ENCODE measurements at places on chromosomes 7 and 10.

DNA sequence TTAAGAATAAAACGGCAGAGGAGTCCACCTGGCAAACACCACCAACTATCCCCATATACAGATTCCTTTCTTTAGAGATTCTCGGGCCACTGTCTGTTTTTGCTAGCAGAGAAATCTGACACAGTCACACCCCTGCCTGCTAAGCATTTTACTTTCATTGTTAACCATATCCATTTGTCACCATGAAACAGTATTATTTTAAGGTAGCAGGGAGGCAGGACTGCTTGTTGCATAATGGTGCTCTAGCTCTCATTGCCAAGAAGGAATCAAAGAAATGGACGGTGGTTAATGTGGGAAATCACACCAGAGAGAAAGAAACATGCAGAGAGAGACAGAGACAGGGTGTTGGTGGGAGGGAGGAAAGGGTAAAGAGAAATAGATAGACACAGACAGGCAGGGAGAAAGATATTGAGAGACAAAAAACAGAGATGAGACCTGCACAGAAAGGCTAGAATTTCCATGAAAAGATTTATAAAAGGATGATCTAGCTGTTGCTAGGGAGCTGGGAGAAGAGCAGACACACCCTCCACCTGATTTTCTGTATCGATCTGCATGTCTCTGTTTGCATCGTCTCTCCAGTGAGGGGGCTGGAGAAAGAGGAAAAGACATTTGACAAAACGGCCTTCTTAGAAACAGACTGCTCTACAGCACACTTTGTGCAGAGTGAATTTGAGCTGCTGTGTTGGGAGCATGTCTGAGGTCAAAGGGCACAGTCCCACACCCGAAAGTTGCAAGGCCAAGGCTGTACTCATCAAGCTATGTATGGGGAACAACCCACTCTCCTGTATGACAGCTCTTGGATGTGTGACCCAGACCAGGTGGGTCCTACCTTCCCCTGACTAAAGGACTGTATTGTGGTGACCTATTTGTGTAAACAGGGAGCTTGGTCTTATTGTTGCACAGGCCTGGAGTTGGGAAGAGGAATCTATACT is 303.1 kb downstream of the FZD1 start:
- DNase-seq: no peak

GRCh38 chr10:61964059-61964709 is 62.7 kb downstream of the ARID5B start:
- no peak for DNase-seq

- no peak for DNase-seq
These were observed 30.6 kb upstream of the HNRNPH3 start for GRCh38 chr10:68301301-68301700.

- no peak for DNase-seq
These were observed 106.2 kb upstream of the GPR141 start for GRCh38 chr7:37577412-37577811.

DNA sequence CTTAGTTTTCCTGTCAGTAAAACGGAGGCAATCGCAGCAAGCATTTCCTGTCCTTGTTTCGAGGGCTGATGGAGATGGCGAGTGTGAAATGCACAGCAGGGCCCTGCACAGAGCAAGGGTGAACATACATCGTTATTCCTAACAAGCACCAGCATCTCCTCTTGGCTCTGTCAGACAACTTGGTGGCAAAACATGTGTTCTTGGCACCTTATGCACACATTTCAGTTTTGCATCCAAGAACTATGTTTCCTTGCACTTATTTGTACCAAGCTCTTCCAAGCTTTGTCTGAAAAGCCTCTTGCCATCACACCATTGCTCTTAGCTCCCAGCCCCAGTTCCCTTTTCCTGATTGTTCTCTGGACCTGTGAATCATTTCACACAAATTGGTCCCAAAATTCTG is 132.9 kb upstream of the GRB10 start:
- DNase-seq: no peak

GRCh38 chr7:92708111-92709042 is 118.2 kb upstream of the FAM133B start:
- DNase-seq: no peak

GRCh38 chr7:38561166-38561565 is 70.0 kb downstream of the AMPH start:
- no peak for DNase-seq

DNA sequence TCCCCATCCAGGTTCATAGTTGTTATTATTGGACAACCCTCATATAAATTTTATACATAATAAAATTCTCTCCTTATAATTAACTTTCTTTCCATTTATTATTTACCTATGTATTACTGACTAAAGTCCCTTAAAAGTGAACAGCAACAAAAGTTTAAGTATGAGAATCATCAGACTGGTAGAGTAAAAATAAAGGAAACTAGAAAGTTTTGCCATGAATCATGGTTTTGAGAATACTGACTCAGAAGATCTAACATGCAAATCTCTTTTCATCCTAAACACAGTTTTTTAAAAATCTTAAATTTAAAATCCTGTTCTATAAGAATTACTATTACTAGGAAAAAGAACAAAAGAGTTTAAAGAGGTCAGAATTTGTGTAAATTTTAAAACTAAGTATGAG is 32.1 kb downstream of the HERC4 start:
- peak; percentile 9 for DNase-seq

- no peak for DNase-seq
These were observed 22.3 kb downstream of the PIK3CG start for GRCh38 chr7:106887421-106887820.

DNA sequence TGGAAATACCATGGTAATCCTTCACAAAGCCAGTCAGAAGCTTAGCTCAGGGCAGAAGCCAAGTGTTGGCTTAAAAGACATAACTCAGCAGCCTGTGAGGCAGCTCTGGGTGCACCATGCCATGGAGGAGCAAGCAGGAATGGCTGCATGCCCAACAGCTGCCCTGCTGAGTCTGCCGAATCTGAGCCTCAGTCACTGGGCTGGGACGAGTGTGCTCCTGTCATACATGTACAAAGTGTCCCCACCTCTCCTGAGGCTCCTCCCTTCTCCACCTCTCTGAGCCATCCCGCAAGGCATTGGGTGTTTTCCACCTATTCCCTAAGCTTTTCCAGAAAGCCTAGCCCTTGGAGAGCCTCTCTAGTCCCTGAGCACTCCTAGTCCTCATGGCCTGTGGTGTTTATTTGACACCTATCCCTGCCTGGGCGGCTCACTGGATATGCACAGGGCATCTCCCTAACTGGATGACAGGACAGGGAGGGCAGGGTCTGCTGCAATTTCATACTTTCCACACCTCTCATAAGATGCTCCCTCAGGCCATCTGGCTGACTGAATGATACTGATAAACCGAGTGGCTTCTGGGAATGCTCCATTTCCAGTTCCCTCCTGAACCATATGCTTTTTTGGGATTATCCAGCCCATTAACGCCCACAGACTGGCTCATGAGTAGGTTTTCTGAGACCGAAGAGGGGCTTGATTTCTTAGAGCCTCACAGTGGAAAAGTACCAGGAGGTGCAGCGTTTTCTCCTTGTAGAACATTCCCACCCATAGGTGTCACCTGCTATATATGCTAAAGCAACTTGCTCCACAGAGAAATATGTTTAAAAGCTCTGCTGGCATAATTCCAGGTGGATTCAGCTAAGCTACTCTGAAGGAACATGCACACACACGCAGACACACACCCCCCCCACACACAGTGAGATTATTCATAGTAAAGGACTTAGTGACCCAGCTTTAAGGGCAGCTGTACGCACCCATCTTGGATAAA is 199.3 kb downstream of the SNX10 start:
- DNase-seq: no peak

DNA sequence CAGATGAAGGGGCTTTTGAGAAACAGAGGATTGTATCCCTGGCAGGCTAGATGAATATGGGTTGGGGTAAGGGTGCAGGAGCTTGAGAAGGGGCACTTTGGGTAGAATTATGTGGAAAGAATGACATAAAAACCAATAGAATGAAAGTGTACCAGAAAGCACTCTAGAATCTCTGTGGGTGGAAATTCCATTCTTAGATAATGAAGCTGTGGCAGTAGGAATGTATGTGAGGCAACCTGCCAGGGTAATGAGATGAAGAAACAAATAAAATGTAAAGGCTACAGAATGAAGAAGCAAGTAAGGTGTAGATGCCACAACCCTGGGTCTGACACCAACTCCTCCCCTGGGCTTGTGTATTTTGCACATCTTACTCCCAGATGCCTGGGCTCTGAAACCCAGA is 16.8 kb downstream of the NOBOX start:
- peak; percentile 52 for DNase-seq

- no peak for DNase-seq
These were observed 160.2 kb downstream of the DKK1 start for GRCh38 chr10:52474265-52474664.

DNA sequence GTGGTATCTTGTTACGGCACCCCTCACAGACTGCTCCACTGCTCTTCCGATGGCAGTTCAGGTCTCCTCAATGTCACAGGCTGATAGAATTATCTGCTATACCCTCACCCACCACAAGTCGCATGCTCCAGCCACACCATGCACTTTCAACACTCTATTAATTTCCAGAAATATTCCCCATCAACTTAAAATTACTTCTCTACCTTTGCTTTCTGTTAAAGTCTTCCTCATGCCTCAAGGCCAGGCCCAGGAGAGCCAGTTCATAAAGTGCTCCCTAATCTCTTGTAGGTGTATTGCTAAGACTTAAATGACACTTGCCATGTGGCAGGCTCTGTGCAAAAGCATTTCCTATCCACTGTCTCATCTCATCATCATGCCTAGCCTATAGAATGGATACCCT is 105.9 kb upstream of the ARID5B start:
- DNase-seq: no peak

GRCh38 chr7:36549029-36549428 is 159.4 kb downstream of the ANLN start:
- no peak for DNase-seq

DNA sequence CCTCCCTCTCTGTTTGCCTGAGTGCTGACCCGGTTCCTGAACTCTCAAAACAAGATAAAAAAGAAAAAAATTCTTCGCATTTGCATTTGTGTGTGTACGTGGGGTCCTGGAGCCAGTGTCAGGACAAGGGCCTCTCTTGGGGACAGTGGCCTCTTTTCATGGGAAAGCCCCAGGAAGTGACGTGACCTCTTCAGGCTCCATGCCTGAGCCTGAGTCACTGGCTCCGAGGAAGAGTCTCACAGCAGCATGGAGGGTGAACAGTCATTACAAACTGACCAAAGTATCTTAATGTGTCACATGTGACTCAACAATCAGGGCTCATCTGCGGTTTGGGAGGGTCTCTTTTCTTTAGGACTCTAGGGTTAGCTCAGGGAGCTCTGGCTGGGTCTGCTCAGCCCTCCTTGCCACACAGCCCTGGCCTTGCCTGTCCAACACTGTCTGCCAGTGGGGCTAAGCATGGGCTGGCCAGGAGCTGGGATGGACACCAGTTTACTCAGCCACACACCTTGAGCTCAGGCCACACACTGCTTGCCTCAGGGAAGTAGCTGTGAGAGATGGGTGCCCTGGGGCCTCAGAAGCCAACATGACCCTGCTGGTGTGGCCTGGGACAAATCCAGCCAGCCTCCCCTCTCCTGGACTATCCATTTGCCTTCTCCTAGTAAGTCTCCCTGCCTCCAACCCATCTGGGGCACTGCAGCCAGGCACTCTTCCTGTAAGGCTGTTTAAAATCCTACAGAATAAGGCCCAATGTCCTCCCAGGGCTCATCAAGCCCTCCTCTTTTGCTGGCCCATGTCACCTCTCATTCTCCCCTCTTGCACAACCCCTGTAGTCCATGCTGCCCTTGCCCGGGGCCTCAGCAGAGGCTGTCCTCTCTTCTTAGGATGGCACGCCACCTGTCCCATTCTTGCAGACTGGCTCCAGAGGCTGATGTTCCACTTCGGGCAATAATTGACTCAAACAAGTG is 10.5 kb downstream of the TMEM273 start:
- peak; percentile 76 for DNase-seq

DNA sequence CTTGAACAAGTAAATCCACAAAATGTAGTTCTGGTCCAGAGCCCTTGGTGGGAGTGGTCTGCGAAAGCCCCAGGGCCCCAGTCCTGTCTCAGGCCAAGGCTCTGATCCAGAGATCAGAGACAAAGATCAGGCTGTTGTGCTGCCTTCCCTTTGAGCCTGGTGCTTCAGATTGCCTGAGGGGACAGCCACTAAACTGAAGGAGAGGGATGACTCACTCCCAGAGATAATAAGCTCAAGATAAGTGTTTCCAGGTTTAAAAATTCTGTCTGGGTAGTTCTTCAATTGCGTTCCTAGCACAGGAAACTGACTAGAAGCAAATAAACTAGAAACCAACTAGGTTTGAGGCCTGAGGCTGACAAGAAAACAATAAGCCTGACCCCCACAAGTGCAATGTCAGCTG is 190.2 kb downstream of the RAMP3 start:
- no peak for DNase-seq

- no peak for DNase-seq
These were observed 131.4 kb upstream of the AGR3 start for GRCh38 chr7:17013204-17013603.

DNA sequence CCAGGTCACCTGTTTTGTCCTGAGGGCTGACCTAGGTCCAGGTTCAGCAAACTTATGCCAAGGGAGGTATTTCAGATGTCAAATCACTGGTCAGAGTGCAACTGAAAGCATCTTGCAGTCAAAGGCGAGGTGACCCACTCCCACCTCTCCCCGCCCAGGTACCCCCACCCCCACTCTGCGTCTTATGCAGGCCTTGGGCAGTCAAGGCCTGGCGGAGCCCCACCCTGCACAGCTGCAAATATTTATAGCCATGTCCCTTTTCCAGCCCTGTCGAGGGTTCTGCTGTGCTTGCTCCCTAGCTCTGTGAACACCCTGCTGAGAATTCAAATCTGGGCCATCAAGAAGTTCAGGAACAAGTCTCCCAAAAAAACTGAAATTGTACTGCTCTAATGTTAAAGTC is 40.6 kb upstream of the BMPR1A start:
- DNase-seq: no peak

DNA sequence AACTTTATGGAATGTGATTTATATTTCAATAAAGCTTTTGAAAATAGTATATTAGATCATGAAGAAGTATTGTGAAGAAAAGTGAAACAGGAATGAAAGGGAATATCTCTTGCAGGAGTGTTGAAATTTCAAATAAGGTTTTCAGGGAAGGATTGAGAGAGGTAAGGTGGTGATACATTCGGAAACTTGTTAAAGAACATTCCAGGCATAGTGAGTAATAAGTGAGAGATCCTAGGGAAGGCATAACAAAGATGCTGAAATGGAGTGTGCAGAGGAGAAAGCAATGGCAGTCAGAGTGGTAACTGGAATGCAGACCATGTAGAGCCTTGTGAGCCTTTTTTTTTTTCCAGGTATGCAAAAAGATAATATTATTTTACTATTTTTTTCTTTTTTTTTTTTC is 4.1 kb downstream of the OR9A4 start:
- no peak for DNase-seq

- no peak for DNase-seq
These were observed 170.1 kb downstream of the ADRA2A start for GRCh38 chr10:111246814-111247452.

GRCh38 chr10:79349766-79350406 is 2.6 kb downstream of the PPIF start:
- DNase-seq: no peak

DNA sequence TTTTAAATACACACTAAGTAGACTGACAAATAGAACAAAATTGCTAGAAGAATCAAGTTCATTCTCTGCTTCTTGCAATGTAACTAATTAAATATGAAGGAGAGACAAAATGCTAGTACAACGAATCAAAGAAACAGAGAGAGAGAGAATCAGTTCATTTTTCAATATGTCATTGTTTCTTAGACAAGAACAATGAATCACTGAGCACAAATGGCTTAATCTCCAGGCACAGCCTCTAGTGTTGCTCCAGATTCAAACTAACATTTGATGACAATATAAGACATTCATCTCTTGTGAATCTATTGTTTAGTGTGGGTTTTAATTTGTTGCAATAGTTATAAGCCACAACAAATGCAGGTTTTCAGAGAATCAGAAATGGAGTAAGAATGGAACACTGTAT is 357.4 kb upstream of the TMEM229A start:
- DNase-seq: no peak
